ENCODE measurements at places on chromosomes 11 and 22.

DNA sequence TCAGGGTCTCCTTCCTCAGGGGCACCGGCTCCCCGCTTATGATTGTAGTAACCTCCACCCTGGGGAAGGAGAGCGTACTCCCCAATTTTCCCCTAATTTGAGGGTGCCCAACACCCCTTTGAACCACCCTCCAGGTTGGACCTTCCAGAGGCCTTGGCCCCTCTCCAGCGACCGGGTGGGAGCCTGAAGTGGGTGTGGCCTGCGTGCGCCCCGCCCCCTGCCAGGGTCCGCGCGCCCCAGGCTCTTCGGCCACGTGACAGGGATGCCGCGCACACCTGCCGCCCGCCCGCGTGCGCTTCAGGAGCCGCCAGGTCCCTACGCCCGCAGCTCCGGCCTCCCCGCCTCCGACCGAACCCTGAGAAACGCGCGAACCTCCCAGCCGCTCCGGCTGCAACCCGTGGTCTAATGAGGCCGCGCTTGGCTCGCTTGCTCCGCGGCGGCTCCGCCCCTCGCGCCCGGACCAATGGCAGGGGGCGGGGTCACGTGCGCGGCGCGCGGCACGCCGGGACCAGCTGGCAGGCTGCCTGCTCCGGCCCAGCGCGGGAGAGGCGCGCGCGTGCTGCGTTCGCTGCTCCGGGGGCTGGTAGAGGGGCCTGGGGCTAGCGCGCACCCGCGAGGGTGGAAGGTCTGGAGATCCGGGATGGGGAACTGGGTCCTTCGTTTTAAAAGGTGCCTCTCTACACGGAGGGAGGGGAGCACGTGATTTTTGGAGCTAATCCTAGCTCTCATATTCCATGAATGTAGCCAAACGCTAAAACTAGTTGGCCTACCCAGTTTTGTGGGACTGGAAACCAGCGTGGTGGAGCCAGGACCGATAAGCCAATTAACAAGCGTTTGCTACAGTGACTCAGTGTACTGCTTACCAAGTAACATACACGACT, at the start of gene FOXRED2:
Gene FOXRED2, minus strand, starts transcription at position 404 of the 881 bp plus-strand sequence. CDS start 618 bp downstream, outside the sequence.
- peak; percentile 96 for DNase-seq

- DNase-seq, result peak; percentile 28
These were observed 42.6 kb upstream of the APOA1 start for GRCh38 chr11:116879800-116880625.

GRCh38 chr11:95595541-95595940, 194.0 kb downstream of the FAM76B start:
- no peak for DNase-seq

- DNase-seq, result no peak
These were observed 58.2 kb downstream of the MORC2 start for GRCh38 chr22:30910358-30910757.

DNA sequence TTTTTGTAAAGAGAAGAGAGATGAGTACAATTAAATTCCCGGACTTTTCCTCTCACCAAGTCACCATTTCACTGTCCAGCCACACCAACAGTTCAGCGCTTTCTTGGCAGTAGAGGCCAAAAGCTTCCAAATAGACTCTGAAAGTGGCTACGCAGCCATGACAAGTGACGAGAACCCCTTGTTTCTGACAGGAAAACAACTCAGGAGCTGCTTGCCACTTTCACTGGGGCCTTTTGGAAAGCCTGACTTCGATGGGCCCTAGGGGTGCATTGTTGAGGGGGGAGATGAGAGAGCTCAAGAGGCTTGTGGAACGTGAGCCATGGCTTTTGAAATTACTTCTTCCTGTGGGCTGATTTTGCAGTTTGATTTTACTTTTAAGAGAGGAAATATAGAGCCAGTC, 422.1 kb upstream of the FAT3 start:
- DNase-seq, result no peak
